ENCODE measurements at places on chromosomes 5 and 9.

DNA sequence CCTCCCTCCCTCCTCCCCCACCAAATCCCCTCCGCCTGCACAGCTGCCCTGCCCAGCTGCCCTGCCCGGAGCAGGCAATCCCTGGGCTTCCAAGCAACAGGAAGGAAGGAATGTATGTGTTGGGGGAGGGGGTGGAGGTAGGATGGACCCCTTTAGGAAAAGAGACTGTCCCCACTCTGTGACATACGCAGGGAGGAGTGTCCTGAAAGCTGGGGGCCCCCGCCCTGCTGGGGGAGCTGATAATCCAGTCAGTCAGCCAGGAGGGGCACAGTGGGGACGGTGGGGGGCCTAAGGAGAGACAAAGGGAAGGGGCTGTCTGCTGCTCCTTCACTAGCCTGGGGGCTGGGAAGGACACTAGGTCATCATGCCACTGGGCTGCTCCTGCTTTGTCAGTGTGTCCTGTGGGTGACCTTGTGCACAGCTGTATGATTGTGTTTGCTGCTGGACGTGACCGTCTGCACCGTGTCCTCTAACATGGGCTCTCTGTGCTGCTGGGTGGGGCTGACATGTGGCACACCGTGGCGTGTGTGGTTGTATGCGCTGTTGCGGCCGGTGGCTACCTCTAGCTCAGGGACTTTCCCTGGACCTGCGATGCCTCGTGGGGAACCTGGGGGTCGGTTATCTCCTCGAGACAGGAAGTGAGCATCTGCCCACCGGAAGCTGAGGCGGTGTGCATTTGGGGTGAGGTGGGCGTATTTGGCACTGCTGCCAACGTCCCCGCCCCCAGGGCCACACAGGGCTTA is 3.0 kb downstream of the N4BP3 start:
- DNase-seq, result no peak

GRCh38 chr9:14306672-14307660 is 7.0 kb downstream of the NFIB start:
- no peak for DNase-seq

GRCh38 chr5:142184988-142185387 is 76.4 kb downstream of the NDFIP1 start:
- no peak for DNase-seq

DNA sequence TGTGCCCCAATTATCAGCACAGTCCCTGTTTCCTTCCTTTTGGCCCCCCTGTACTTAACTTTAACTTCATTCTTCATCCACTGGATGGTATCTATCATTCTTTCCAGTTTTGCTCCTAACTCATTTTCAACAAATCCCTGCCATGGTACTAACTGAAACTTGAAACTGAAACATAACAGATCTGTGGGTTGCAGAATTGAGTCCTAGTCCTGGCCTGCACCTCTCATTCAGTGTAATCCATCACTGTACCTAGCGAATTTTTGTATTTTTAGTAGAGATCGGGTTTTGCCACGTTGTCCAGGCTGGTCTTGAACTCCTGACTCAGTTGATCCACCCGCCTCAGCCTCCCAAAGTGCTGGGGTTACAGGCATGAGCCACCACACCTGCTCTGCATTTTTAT is 15.3 kb upstream of the PIK3R1 start:
- no peak for DNase-seq

DNA sequence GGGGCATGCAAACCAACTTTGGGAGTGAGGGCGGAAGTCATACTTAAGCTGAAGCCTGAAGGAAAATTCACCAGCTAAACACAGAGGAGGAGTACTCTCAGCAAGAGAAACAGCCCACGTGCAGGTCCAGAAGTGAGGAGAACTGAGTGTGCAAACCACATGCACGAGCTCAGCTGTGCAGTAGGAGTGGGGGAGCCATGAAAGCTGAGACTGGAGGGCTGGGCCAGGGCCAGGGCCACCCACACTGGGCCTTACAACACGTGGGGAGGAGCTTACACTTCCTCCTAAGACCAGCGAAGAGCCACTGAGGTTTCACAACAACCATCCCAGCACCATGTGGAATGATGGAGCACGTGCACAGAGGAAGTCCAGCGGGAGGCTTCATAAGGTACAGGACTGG is 9.3 kb upstream of the WWC1 start:
- no peak for DNase-seq

DNA sequence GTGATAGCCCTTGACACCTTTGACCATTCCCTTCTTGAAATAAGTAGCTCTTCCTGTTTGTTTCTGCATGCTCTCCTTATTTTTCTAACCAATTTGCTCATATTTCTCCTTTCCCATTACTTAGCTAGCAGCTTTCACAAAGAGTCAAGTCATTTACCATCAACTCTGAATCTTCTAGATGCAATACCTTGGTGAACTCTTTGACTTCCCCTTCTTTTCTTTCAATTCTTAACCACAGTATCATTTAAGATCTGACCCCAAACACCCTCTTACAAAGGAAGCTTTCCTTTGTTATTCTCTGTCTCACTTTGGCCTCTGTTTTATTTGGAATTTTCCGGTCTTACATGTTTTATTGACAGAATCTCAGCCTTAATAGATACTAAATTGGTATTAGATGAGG is 14.0 kb downstream of the NFX1 start:
- no peak for DNase-seq

DNA sequence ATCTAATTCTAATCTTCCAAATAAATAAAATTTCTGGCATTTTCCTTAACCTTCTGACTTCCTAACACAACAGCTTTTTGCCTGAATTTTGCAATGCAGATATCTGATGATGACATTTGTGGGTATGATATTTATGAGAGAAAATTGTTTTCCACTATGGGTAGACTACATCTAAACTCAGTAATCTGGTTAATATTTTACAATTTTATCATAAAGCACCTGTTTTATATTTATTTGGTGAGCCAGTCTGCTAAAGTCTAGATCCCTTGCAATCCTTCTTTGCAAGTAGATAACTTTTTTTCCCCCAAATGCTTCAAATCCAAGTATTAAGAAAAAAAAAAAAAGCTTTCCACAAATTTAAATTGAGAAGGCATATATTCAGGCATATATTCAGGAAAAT is 246.2 kb upstream of the DAB2 start:
- no peak for DNase-seq

DNA sequence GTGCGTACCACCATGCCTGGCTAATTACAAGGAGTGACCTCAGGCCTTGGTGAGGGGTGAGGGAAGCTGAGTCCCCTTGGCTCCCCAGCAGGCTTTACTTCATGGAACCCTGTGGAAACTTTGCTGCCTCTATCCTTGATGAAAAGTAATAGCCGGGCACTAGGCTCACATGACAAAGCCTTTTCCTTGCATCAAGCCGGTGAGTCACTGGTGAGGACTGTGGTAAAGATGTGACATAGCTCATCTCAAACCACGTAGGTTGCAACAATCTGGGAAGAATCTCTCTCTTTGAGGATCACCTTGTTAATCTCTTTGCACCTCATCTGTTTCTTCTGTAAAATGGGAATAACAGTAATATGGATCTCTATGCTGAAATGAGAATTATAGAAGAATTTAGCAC is 116.3 kb upstream of the SLC25A48 start:
- no peak for DNase-seq

- no peak for DNase-seq
Observed at GRCh38 chr5:119820608-119821007, 191.2 kb downstream of the FAM170A start.

DNA sequence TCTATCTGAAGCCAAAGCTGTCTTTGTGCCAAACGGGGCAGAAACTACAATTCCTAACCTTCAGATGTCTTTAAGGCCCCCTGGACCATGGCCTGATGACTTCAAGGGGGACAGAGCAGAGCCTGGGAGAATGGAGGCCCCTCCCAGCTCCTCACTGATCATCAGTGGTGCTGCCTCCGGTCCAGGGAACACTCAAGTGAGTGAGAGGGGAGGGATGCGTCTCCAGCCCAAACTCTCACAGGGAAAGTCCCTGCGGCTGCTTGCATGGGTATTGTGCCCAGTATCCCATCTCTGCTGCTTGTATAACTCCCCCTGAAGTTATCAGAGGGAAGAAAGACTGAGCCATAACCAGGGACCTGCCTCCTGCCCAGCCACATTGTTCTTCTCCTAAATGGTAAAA is 231.5 kb upstream of the PANK3 start:
- no peak for DNase-seq

GRCh38 chr5:160237571-160238093 is 8.3 kb downstream of the FABP6 start:
- no peak for DNase-seq

GRCh38 chr5:160397492-160397891 is 2.4 kb downstream of the FAM200C start:
- no peak for DNase-seq

DNA sequence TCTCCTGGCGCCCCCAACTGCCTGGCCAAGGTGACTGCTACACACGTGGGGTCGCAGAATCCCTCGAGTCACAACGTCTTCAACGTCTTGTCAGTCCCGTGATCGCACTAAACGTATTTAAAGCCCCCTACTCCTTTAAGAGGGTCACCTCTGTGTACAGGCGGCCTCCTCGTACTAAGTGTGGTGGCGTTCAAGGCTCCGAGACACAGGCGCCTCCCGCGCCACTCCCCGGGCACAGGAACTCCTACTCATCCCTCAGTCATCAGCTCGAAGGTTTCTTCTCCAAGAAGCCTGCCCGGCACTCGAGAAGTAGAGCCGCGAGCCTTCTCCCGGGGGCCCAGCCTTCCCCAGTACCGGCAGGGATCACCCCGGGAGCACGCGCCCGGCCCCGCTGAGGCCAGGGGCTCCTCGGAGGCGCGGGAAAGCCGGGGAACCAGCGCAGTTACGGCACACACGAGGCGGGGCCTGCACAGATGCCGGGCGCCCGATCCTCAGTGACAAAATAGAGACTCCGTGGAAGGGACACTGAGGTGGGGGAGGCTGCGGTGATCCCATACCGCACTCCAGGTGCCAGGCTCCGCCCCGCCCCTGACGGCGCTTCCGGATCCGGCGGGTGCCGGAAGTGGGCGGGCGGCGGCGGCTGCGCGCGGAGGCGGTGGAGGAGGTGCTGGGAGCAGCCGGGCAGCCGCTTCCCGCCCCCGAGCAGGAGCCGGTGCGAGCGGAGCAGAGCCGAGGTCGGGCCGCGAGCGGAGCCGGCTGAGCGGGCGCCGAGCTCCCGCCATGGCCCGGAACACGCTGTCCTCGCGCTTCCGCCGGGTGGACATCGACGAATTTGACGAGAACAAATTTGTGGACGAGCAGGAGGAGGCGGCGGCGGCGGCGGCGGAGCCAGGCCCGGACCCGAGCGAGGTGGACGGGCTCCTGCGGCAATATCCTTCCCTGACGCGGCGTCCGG is 6.9 kb downstream of the ARPC5L start:
- DNase-seq, result peak; percentile 93

- DNase-seq, result no peak
Observed at GRCh38 chr5:65876496-65876895, 49.9 kb upstream of the ERBIN start.

DNA sequence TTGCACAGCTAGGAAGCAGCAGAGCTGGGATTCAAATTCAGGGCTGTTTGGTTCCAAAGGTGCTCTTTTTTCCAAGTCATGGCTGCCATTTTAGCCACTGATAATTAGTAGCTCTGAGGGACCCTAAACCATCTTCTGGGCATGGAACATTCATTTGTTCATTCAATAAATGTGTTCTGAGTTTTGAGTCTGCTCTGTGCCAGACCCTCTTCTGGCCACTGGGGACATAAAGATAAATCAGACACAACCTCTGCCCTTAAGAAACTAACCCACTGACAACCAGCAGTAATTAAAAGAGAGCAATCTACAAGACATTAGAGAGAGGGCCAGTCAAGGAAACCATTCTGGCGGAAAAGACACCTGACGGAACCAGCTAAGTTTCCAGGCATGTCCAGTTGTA is 2.0 kb upstream of the CPEB4 start:
- no peak for DNase-seq

GRCh38 chr9:135136481-135136880 is 49.0 kb downstream of the OLFM1 start:
- DNase-seq, result peak; percentile 16

DNA sequence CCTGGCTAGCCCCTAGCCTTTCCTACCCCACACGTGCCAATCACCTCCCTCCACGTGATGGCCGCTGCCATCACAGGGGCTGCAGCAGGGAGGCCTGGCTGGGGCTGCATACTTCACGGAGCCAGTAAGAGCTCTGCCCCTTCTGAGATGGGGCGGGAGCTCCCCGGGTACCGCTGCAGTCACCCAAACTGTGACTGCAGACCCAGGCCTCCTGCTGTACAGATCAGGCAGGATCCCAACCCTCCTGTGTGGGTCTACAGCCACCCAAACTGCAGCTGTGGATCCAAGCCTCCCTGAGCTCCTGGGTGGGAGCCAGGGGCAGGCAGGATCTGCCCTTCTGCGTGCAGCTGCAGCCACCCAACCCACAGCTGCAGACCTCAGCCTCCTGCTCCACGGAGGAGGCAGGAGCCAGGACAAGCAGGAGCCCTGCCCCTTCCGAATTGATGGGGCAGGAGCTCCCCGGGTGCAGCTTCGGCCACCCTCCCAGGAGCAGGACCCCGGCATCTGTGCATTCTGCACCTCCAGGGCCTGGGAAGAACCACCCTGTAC is 3.2 kb upstream of the BTNL9 start:
- DNase-seq, result no peak

DNA sequence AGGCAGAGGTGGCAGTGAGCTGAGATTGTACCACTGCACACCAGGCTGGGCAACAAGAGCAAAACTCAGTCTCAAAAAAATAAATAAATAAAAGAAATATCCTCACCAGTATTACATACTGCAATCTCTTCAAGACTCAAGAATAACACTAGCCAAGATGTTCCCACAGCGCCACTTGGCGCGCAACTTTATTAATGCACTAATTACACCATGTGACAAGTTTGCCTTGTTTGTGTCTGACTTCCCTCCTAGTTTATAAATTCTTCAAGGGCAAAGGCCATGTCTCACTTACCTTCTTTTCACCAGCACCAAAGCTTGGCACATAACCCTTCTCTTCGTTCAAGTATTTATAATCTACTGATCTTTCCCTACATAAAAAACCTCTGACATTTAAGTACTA is 4.8 kb downstream of the SKP1 start:
- no peak for DNase-seq

- no peak for DNase-seq
Observed at GRCh38 chr9:6723881-6724420, 33.8 kb upstream of the KDM4C start.

GRCh38 chr9:24258626-24259025 is 287.1 kb downstream of the IZUMO3 start:
- DNase-seq, result no peak

GRCh38 chr5:131635684-131636572 is 899 bp upstream of the RAPGEF6 start:
- DNase-seq, result peak; percentile 59

- DNase-seq, result no peak
Observed at GRCh38 chr5:170365831-170366230, 23.3 kb downstream of the KCNMB1 start.

GRCh38 chr5:67141644-67142043 is 55.0 kb downstream of the CD180 start:
- no peak for DNase-seq

- no peak for DNase-seq
Observed at GRCh38 chr9:70285246-70285645, 26.5 kb downstream of the SMC5 start.

- no peak for DNase-seq
Observed at GRCh38 chr5:80871541-80871961, 88.6 kb upstream of the RASGRF2 start.

All from Right ventricle myocardium superior (tissue), 1 donor.